Renal pelvis (tissue), 12 donors: ENCODE measurements at places on chromosomes 7 and 10. TPM values are rescaled to one million over a fixed set of nuclear protein-coding genes. Genes with fewer than 3 reads are reported as not detected.

Gene ANKMY2
- 30.8 TPM for polyA plus RNA-seq

Gene SHH
- 4.6 TPM for polyA plus RNA-seq

Gene SMO
- 110 TPM for polyA plus RNA-seq

Gene GIMAP6
- polyA plus RNA-seq = 14.0 TPM

Gene ADGRA1
- 2.4 TPM for polyA plus RNA-seq

Gene MYH16
- 0.39 TPM for polyA plus RNA-seq

Gene HMX2
- 1.6 TPM for polyA plus RNA-seq

Gene UBTD1
- polyA plus RNA-seq = 12.5 TPM
